ENCODE measurements at places on chromosomes 1 and 21.

DNA sequence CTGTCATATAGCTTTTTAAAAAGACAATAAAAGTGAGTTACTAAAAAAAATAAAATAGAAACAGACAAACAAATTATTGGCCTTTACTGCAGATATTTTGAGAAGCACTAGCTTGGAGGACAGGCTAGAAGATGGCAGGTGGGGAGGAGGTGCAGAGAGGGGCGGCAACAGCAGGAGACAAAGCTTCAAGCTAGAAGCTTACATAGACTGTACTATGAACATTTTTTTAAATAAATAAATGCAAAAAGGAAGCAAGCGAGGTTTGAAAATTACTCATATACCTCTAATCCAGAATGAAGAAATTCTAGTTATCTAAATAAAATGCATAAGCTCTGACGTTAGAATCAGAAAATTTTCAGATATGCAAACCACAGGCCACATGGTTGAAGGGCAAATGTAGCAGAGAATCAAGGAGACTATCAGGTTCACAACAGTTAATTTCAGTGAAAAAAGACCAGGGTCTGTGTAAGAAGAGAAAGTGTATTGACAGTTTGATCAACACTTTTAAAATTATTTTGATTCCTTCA lies 54.9 kb downstream of the NRIP1 start:
- no peak for DNase-seq

GRCh38 chr1:189654906-189655305 lies 822.8 kb downstream of the BRINP3 start:
- no peak for DNase-seq

GRCh38 chr1:31926252-31926651 lies 11.9 kb downstream of the PTP4A2 start:
- no peak for DNase-seq

DNA sequence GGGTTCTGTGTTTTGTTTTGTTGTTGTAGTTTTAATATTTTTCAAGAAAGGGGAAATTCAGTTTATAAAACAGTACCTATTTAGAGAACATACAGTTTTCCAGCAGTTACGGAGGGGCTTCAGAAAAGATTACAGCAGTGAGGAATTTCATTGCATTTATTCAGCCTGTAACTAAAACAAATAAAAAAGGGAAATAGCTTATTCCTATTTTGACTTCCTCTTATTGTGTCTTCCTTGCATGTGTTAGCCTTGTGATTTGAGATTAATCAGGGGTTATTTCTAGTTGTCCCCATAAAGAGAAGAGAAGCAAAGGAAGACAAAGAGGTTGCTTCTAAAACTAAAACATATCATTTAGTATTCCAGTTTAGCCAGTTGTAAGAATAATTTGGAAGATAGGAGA lies 35.0 kb downstream of the CTTNBP2NL start:
- no peak for DNase-seq

GRCh38 chr1:111734426-111734825 lies 4.8 kb downstream of the INKA2 start:
- DNase-seq = no peak

GRCh38 chr1:31790140-31790539 lies 25.7 kb downstream of the SPOCD1 start:
- DNase-seq = no peak

DNA sequence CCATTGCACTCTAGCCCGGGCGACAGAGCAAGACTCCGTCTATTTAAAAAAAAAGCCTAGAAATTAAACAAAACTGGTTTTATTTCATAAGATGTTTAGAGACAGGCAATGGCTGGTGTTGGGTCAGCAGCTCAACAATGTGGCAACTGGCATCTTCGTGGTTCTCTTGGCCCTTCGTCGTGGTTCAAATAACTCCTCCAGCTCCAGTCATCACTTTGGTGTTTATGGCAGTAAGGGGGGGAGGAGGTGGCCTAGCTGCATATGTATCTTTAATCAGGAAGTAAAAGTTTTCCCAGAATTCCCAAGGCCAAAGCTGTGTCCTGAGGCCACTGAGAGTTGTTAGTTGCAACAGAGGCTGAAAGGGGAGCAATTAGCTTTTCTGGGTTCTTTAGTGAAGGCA lies 13.0 kb upstream of the LTN1 start:
- no peak for DNase-seq

DNA sequence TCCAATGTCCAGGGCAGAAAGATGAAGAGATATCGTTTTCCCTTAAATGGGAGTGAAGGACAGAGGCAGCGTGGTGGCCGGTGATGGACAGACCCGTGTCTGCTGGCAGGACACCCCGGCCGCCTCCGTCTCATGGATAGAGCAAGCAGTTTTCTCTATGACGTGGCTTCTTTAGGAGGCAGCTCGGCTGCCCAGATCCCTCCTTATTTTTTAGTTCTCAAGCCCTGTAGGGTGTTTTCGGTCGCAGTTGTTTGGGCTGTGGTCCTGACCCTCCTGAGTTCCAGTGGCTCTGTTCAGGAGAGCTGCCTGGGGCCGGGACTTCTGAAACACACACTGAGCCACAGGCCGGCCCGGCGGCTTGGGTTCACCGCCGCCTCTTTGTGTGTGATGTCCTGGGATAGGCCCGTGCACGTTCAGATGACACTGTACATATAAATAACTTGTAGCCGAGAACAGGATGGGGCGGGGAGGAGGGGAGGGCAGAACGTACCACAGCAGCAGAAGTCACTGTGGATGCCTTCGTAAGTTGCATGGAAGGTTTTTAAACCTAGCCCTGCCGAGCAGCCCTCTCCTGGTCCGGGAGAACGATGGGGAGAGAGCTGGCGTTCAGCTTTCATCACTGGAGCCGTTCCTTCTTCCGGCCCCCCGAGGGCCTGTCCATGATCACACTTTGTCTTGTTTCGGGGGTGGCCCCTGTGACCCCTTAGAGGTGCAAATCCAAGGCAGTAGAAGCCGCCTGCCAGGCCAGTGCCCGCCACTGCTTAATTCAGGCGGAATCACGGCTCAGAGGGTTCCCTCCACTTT lies 65.2 kb downstream of the SIK1 start:
- DNase-seq = no peak

GRCh38 chr1:46549697-46550681 lies 1.5 kb downstream of the KNCN start:
- no peak for DNase-seq

- peak; percentile 39 for DNase-seq
Measured at GRCh38 chr1:161305867-161306519, 3.8 kb downstream of the MPZ start.

DNA sequence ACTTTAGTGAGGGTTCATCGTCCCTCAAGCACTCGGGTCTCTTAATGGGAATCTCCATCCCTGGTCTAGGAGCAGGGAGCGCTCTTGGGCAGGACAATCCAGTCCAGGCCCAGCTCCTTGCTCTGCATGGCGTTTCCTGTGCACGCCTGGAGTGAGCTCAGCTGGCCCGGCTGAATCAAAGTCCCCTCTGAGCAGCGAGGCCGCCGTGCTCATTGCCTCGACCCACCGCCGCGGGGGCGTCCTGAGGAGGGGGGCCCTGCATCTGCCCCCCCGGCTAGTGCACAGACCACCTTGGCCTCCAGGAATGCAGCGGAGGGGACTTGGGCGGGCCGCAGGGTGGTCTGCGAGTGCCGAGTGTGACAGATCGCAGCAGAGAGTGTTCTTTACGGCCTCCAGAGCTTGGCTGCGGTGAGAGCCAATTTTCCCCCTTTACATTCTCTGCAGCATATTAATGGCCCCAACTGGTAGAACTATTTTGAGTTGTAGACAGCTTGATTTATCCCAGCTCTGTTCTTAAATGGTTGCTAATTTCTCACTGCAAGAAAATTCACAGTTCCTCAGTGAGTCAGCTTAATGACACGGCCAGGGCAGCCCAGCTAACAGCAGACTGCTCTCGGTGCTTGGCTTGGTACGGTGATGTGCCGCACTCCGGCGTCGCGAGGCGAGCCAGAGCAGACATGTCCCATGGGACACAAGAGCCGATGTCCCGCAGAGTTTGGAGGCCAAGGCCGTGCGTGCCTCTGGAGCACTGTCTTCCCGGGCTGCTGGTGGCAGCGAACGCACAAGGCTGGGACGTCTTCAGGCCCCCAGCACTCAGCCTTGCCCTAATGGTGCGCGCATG lies 39.8 kb downstream of the SNAP47 start:
- no peak for DNase-seq

- no peak for DNase-seq
Measured at GRCh38 chr1:89363196-89363595, 663 bp upstream of the GBP6 start.

GRCh38 chr1:51000651-51001050 lies 30.6 kb downstream of the CDKN2C start:
- DNase-seq = no peak

DNA sequence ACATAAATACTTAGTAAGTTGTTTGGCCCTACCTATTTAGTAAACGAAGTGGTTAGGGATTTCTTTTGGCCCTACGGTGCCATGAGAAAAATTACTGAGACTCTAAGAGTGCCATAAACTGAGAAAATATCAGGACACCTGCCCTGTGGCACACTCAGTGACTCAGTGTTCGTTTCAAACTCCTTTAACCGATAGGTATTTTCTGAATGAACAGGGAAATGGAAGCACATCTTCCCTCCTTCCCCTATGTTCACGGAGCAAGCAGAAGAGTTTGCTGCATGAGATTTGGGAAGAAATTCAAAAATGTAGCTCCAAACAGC lies 134.2 kb downstream of the KAZN start:
- DNase-seq = no peak

DNA sequence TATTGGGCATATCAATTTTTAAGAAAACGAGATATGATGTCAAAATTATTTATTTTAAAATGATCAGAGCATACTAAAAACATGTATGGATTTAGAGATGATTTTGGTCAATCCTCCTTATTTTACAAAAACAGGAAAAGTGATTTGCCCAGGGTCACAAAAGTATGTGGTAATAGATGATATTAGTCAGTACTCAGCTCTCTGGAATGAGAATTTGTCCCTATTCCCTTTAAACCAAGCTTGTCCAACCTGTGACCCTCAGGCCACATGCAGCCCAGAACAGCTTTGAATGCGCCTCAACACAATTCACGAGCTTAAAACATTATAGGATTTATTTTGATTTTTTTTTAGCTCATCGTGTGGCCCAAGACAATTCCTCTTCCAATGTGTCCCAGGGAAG lies 104.7 kb downstream of the AKT3 start:
- DNase-seq = no peak

GRCh38 chr1:206479183-206480125 lies 9.2 kb downstream of the IKBKE start:
- no peak for DNase-seq

DNA sequence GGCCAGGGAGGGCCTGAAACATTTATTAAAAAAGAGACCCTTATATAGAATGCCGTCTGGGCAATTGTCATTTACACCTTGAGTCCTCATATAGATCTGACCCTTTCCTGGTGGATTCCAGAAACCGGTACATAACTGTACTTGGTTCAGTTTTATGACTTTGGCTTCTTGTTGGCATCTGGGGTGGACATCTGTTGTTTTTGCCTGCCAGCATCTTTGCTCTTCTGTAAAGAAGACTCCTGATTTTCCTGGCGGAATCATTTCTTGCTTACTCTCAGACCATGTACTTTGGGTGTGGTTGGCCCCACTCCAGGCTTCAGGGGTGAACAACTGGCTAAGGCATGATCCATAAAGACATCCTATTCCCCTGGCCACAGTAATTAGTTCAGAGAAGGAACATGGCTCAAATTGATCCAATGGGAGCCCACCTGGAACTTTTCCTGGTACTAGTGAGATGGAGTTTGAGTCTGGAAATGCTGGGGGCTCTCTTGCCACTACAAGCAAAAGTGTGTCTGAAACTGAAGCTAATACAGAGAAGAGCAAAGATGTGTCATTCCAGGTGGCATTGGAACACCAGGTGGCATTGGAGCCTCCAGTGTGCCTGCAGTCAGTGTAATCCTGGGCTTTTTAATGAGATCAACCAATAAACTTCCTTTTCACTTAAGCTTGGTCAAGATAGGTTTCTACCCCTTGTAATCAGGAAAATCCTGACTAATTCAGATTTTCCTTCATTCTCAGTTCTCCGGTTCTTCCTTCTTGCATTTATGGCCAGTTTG lies 332.5 kb upstream of the CAMK1G start:
- no peak for DNase-seq

- no peak for DNase-seq
Measured at GRCh38 chr1:17668624-17669175, 86.4 kb upstream of the ACTL8 start.

DNA sequence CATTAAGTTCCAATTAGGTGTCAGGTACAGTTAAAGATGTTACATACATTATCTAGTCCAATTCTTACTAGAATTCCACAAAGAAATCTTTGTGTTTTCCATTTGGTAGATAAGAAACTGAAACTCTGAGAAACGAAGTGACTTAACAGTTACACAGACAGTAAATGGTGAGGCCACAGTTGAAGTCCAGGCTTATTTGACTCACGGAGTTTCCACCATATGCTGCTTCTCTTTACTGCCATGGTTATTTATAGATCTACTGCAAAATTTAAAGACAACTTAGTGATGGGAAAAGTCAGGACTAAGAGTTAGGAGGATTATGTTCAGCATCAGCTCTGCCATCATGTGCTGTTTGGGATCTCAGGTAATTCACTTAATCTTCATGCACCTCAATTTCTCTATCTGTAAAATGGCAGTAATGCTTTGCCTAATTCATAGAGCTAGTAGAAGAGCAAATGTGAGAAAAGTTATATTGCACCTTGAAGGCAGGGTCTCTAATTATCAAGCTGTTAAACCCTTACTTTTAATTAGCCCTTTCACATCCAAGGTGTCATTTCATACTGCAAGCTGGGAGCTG lies 26.2 kb upstream of the SAMSN1 start:
- DNase-seq = no peak

DNA sequence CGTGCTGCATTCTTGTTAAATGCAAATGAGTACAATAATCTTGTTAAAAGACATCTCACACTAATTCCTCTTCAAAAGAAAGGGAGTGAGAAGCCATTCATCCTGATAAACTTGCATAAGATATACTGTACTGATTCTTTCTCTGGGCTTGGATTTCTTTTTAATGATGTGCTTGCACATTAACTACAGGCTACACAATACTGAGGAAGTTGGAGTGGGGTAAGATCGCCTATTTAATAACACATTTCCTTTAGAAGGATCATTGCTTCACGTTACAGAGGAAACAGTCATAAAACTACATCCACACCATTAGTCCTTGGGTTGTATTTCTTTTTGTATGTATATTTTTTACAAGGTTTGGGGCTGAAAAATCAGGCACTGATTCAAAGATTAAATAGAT lies 36.6 kb downstream of the NRIP1 start:
- DNase-seq = no peak

DNA sequence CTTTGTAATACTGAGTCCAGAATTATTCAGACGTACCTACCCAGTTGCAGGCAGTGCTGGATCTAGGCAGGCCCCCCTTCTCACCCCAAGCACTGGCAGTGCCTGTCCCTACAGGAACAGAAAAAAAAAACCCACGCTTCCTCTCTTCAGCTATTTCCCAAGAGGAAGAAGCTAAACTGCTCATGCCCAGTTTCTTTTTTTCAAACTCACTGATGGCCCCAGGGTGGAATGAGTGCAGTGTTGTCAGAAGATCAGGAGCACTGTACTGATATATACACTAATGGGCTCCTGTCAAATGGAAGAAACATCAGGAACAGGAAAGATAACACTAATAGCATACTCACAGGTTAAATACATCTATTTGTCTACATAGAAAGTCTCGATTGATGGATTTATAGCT lies 28.2 kb upstream of the DOCK7 start:
- no peak for DNase-seq
